ENCODE measurements at places on chromosomes 1 and 21.

DNA sequence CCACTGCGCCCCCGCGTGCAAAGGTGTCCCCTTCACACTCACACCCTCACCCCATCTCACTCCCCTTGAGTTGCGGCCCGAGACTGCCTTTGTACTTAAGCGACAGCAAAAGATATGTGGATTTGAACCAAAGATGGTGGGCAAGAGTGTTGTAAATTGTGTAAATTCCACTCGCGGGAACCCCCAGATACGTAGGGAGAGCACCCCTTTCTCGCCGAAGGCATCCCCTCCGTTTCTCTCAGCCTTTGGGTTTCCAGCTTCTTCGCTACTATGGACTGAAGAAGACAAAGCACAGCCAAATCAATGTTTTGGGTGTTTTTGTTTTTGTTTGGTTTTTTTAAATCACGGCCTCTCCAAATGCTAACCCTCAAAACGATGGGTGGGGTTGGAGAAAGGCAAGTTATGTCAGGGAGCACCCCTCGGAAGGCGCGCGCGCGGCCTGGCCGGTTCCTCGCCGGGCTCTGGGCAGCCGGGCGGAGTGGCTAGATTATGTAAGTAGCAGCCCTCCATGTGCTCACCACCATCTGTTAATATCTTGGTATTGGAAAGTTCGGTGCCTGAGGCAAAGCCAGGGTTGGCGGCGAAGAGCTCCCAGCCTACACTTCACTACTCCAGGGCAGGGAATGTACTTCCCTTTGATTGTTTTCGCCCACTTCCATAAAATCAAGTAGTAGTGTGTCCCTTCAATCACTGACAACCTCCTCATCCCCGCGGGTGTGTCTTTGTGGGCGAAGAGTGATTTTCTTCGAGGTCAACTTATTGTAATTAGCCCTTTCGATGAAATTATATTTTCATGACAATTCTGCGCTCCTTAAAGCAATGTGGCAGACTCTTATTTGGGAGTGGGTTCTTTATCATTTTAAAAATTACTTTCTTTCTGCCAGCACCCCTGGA, 4.0 kb upstream of the PROX1 start:
- DNase-seq = no peak

- DNase-seq = no peak
Observed at GRCh38 chr1:165426745-165427144, 18.2 kb downstream of the RXRG start.

DNA sequence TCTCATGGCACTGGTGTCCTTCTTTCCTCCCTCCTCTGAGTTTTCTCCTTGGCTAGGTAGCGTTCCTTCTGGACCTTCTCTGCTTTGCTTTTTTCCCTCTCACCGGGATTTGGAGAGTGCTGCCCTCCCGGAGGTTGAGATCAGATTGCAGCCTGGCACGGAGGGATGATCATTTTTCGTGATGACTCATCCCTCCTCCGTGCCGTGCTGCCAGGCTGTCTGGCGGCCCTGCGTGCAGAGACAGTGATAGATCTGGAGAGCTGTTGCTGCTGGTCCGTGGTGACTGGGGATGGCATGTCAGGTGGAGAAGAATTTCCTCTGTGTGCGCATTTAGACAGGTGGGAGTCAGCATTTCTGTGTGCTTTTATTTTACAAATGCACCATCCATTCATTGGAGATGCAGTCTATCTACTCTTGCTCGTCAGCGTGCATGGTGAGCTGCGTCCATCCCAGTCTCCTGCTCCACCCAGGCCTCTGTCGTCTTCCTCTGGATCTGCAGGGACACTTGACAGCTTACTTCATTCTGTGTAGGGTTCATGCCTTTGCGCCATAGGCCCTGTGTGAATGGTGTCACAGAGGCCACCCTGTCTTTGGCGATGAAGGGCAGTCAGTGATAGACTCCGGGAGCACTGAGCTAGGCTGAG, 104.4 kb downstream of the PCBP3 start:
- no peak for DNase-seq

DNA sequence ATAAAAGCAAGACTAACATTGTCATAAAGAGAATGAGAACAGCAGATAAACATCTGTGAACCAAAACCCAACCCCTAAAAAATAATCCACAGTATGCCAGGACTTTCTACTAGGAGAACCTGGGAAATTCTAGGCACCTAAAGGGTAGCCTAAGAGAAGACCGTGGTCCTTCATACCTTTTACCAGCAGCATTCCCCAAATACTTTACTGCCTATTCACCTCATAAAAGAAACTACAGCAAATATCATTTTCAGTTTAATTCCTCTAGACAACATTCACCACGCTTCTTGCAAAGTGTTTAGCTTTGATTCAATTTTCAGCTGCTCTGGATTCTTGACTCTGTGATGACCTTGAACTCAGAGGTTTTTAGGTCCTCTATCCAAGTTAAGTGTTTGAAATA, 1180.7 kb upstream of the B3GALT2 start:
- no peak for DNase-seq

DNA sequence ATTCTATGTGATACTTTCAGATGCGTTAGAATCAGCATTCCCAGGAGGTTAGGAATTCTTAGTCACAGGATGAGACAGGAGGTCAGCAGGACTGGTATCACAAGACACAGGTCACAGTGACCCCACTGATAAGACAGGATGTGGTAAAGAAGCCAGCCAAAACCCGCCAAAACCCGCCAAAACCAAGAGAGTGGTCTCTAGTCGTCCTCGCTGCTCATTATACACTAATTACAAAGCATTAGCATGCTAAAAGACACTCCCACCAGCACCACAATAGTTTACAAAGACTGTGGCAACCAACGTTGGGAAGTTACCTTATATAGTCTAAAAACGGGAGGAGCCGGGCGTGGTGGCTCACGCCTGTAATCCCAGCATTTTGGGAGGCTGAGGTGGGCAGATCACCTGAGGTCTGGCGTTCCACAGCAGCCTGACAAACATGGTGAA, 13.9 kb upstream of the ACTA1 start:
- DNase-seq = no peak

GRCh38 chr21:25563361-25564116, 43.7 kb downstream of the MRPL39 start:
- no peak for DNase-seq

- DNase-seq = no peak
Observed at GRCh38 chr21:44919913-44920693, 596 bp downstream of the ITGB2 start.

GRCh38 chr1:79604490-79605198, 598.1 kb upstream of the ADGRL4 start:
- DNase-seq = no peak

GRCh38 chr1:113912594-113913311, 7.6 kb downstream of the DCLRE1B start:
- no peak for DNase-seq

DNA sequence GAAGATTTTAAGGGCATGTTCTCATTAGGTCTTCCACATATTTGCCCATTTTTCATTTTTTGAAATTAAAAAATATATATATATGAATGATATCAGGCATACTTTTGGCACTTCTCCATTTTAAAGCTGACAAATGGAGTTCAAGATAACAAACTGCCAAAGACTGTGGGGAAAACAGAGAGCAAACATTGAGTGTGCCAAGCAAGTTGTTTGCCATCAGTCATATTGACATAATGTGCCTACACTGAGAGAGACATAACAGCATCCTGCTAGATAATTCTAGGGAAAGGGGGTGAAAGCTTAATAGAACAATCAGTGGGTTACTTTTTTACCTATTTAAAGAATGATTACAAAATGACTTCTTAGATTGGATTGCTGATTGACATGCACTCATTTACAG, 529.4 kb upstream of the CXADR start:
- no peak for DNase-seq

- peak; percentile 10 for DNase-seq
Observed at GRCh38 chr1:78536427-78536826, 45.7 kb downstream of the PTGFR start.

DNA sequence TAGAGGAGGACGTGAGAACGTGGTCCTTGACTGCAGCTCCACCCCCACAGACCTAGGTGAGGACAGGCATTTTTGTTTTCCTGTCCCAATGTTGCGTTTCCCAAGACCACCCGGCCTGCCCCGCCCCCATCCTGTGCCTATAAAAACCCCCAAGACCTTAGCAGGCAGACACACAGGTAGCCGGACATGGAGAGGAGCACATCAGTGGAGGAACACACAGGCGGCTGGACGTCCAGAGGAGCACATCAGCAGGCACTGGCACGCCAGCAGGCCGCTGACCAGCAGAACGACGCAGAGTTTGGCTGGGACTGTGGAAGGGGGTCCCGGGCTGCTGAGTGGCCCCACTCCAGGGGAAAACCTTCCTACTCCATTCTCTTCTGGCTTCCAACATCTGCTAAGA, 12.7 kb upstream of the HMGCL start:
- no peak for DNase-seq

GRCh38 chr1:55134152-55134808, 80.9 kb downstream of the USP24 start:
- DNase-seq = no peak

GRCh38 chr1:230355594-230355993, 70.5 kb downstream of the PGBD5 start:
- no peak for DNase-seq

Measured in non-pigmented ciliary epithelial cell (primary cell).